Left kidney (tissue), 8 donors: ENCODE measurements at places on chromosomes 13 and 19. TPM values are rescaled to one million over a fixed set of nuclear protein-coding genes. Genes with fewer than 3 reads are reported as not detected.

- DNase-seq, result no peak
Measured at GRCh38 chr13:45695198-45695730, 6.9 kb upstream of the CBY2 start.

Gene UBE2L5
- 0.91 TPM for polyA plus RNA-seq

DNA sequence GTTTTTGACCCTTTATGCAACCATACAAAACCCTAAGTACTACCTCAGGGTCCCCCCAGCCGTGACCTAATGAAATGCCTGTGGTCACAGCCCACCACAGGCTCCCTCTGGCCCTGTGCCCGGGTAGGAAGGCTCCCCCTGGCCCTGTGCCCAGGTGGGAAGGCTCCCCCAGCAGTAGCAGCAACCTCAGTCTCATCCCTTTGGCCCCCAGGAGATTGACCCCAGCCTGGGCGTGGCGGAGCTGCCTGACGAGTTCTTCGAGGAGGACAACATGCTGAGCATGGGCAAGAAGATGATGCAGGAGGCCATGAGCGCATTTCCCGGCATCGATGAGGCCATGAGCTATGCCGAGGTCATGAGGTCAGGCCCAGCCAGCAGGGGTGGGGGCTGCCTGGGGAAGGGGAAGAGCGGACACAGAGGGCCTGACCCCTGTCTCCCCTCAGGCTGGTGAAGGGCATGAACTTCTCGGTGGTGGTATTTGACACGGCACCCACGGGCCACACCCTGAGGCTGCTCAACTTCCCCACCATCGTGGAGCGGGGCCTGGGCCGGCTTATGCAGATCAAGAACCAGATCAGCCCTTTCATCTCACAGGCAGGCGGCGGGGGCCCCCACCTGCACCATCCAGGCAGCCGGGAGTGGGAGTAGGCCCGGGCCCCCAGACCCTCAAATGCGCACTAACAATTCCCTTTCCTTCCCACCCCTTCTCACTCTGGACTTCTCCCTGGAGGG lies 6.3 kb upstream of the BEST2 start:
- DNase-seq, result no peak

Gene APLP1
- 25.0 TPM for polyA plus RNA-seq

DNA sequence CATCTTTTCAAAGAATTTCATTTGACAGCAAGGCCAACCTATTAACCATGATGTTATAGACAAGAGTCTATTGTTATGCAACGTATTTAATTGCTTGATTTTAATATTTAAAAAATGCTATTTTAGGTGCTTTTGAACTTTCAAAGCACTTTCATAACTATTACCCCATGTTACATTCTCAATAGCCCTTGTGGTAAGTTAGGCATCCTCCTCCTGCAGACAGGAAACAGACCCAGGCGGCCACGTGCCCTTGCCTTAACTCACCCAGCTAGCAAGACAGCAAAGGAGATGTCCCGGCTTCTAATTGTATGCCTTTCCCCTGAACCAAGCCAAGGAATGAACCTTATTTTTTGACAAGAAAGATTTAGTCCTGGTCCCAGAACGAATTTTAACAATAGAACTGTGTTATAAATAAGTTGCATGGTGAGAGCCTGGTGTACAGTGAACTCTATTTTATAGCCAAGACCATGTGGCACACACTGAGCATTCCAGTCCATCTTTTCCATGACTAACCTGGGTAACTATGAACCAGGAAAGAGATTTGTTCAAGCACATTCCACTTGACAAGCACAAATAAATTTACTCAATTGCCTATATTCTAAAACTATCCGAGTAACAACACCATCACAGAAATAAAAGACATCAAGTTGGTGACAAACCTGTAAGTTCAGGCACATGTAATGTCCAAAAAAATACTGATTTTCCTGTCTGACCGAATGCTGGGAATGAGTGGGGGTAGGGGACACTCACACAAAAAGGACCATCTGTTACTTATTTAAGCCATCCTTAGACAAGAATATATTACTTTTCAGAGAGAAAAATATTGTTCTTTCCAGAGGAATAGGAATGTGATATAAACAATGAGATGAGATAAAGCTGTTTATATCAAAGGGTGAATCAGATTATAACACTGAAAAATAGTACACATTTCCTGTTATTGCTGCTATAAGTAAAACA lies 163.0 kb downstream of the EFNB2 start:
- DNase-seq, result no peak

DNA sequence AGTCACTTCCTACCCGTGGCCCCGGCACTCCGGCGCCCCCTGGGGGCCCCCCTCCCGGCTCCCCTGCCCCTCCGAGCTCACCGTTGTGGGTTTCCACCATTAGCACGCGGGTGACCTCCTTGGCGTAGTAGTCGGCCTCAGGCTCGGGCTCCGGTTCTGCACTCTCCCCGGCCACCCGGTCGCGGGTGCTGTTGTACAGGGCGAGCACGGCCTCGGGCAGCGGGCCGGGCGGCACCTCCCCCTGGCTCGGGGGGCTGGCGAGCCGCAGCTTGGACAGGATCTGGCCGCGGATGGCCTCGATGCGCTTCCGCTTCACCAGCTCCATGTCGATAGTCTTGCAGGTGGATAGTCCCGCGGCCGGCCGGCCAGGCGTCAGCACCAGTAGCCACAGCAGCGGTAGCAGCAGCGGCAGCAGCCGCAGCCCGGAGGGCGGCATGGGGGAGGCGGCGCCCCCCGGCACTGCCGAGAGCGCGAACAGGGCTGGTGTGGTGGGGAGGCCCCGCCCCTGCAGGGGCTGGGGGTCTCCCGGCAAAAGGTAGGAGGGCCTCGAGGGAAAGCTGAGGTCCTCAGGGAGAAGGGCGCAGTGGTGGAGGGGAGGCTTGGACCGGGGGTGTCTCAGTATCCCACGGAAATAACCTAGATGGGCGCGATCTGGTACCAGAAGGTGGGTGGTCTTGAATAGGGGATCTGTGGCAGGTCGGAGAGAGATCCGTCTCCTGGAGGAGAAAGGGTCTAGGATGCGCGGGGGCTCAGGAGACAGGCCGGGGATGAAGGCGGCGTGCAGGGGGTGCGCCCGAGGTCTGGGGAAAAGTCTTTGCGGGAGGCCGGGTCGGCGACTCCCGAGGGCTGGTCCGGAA lies 885 bp downstream of the TGFB1 start:
- DNase-seq, result no peak

- peak; percentile 62 for DNase-seq
Measured at GRCh38 chr19:53057904-53058580, 13.5 kb downstream of the ERVV-2 start.

Gene KLK2
- 0.27 TPM for polyA plus RNA-seq

DNA sequence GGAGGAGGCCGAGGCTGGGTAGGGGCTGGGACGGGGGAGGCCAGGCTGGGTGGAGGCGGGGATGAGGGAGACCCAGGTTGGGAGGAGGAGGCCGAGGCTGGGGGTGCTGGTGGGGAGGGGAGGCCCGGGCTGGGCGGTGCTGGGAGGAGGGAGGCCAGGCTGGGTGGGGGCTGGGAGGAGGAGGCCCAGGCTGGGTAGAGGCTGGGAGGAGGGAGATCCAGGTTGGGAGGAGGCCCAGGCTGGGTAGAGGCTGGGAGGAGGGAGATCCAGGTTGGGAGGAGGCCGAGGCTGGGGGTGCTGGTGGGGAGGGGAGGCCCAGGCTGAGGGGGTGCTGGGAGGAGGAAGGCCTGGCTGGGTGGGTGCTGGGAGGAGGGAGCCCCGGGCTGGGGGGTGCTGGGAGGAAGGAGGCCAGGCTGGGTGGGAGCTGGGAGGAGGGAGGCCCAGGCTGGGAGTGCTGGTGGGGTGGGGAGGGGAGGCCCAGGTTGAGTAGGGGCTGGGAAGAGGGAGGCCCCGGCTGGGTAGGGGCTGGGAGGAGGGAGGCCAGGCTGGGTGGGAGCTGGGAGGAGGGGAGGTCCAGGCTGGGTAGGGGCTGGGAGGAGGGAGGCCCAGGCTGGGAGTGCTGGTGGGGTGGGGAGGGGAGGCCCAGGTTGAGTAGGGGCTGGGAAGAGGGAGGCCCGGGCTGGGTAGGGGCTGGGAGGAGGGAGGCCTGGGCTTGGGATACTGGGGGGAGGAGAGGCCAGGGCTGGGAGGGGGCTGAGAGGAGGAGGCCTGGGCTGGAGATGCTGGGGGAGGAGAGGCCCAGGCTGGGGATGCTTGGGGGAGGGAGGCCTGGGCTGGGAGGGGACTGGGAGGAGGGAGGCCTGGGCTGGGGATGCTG lies 10.7 kb downstream of the TPGS1 start:
- peak; percentile 86 for DNase-seq

DNA sequence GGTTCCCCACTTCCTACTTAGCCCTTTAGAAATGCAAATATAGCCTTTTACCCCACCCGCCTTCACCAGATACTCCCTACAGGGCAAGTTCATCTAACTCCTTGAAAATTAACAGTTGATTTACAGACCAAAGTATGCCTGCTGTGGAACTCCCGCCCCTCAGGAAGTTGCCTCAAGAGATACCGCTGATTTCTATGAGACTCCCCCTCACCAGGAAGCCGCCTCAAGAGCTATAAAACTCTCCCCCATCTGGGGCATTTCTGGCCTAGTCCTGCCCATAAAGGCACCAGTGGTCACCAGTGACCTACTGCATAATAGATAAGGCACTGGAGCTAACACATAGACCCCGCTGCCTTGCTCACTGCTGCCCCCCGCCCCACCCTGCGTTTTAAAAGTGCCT lies 201.7 kb upstream of the UBL3 start:
- DNase-seq, result peak; percentile 22

GRCh38 chr19:17325881-17326594 lies 8.6 kb downstream of the ANO8 start:
- no peak for DNase-seq

Gene WBP4
- 28.2 TPM for polyA plus RNA-seq

GRCh38 chr13:75505327-75505726 lies 23.4 kb upstream of the TBC1D4 start:
- no peak for DNase-seq

DNA sequence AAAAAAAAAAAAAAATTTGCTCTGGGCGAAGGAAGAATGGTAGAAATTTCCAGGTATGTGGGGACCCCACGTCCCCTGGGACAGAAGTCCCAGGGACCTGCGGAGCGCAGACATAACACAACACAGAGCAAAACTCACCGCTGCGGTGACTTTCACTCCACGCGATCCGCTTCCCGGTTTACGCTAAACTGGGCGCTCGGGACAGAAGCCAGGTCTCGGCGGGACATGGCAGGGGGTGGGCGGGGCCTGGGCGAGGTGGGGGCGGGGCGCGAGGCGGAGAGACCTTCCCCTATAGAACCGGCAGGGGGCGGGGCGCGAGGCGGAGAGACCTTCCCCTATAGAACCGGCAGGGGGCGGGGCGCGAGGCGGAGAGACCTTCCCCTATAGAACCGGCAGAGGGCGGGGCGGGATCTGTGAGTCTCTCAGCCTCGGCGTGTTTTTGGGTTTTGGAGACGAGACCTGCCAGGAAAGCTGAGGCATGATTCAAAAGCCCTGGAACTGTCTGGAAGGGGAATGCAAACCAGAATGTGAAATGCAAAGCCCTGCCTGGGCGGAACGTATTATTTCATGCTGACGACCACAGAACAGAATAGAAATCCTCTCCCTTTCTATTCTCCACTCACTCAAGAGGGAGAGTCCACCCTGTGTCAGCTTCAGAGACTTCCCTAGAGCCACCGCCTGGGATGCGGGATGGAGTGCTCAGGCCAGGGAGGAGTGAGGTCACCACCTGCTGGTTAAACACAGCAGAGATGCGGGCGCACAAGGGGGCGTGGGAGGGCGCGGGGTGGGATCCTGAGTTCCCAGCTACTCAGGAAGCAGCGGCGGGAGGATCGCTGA lies 20.2 kb upstream of the ERVV-1 start:
- DNase-seq, result peak; percentile 87

GRCh38 chr13:60229708-60230272 lies 66.1 kb upstream of the DIAPH3 start:
- DNase-seq, result no peak

DNA sequence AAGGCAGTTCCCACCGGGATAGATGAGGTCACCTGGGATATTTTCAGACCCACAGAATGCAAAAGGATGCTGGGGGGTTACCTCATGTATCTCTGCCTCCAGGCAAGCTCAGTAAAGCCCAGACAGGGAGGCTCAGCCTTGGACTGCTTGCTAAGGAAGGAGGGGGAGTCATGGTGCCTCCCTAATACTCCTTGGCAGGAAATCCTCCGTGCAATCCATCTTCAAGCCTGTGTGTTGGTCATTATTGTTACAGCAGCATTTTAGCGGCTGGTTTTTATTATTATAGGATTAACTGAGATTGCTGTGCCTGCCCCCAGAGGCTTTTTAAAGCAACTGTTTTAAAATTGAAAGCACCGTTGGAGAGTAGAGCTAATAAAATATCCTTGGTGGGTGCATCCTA lies 188.5 kb upstream of the UBL3 start:
- DNase-seq, result no peak

- DNase-seq, result no peak
Measured at GRCh38 chr19:45785097-45785496, 2.8 kb upstream of the DMPK start.

Gene MUC16
- polyA plus RNA-seq, result 0.05 TPM

Gene SCEL
- polyA plus RNA-seq, result not detected

DNA sequence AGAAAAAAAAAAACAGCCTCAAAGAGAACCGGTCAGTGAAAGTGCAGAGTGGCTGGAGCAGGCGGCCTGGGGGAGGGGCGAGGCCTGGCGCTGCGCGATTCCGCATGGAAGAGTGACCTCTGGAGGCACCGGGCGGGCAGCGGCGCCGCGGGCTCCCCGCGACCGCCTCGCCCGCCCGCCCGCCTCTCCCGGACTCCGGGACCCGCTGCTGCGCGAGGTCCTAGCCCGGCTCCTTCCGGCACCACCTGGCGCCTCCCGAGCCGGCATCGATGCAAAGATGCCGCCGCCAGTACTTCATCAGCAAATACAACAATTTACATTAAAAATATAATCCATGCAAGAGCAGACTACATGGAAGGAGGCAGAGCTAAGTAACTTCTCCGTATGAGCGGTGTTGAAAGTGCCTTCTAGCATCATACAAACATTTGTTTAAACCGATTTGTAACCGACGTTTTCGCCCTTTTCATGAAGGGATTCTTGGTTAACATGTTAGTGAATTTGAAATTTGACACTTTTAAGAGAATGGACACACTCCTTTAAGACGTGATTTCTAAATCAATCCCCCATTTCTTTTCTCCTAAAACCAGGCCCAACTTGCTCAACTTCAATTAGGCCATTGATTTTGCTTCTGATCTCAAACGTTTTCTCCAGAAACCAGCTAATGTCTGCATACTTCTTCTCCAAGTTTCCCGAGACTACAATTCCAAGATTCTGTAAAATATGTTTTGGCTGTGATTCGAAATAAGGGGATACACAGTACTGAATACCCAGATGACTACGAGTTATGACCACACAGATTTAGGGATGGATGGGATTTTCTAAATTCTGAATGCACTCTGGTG lies 2.1 kb downstream of the EFNB2 start:
- DNase-seq, result peak; percentile 87

GRCh38 chr13:95235974-95236373 lies 65.3 kb downstream of the ABCC4 start:
- no peak for DNase-seq

- DNase-seq, result no peak
Measured at GRCh38 chr13:65999411-65999810, 1230.7 kb downstream of the PCDH9 start.
